ENCODE measurements at places on chromosomes 3 and 15.
A peak's percentile ranks its signal among the peaks of the same experiment; 100 is the strongest.

DNA sequence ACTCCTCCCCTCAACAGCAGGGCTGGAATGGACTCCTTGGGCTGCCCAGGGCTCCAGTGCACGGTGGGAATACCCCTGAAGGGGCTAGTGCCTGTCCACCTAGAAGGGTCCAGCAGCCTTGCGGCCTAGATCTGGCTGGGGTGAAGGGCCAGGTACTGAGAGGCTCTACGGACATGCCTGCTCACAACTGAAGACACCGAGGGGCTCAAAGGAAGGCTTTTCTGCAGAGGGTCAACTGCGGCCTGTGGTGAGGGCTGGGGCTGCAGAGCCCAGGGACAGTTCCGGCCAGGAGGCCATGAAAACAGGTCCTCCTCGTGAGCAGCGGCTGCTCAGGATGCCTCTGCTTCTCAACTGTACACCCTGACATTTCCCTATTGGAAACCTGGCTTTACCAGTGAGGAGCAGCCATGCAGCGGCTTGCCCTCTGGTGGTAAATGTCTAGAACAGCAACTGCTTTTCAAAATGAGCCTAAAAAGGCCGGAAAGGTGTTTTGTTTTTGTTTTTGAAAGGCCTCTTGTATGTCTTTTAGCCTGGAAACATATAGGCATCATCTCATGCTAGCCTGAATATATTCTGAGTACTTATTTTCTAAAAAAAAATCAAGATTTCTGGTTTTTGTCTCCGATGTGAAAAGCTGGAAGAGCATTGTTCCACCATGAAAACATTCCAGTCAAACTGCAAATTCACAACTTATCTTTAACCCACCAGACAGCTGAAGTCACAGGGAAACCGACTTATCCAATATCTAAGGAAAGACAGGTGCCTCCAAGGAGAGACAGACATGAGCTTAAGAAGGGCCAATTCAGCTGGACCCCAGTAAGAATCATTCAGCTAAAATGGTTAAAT is 163.4 kb downstream of the KLF13 start:
- DNase-seq: no peak

GRCh38 chr3:54138937-54139547 is 16.7 kb downstream of the CACNA2D3 start:
- DNase-seq: no peak

GRCh38 chr3:41688595-41689380 is 273.1 kb downstream of the ULK4 start:
- peak; percentile 42 for DNase-seq

DNA sequence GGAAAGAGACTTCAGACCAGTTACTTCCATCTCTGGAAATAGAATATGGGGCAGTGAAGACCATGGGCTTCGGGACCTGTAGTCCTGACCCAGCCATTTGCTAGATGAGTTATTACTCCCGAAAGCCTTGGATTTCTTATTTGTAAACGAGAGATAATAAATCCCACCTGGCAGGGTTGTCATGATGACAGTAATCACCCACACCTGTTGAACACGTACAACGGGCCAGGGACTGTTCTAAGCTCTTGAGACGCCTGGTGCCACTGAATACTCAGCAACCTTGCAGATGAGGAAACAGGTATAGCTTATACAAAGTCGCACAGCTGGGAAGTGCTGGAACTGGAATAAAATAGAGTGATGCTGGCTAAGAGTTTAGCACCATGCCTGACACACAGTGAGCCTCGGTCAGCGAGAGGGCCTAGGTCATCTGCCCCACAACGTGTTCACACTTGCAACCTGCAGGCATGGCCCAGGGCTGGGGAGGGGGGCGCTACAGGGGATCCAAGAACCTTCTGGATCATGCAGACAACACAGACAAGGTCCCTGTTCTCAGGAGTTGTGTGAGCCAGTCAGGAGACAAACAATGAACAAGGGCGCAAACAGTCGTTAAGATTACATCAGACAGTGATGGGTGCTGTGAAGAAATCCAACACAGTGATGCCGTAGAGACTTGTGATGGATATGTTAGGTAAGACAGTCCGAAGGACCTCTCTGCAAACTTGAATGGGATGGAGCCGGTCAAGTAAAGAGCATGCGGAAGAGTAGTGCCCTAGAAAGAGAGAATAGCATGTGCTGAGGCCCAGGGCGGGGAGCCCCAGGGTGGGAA is 89.2 kb downstream of the CORO2B start:
- DNase-seq: no peak

DNA sequence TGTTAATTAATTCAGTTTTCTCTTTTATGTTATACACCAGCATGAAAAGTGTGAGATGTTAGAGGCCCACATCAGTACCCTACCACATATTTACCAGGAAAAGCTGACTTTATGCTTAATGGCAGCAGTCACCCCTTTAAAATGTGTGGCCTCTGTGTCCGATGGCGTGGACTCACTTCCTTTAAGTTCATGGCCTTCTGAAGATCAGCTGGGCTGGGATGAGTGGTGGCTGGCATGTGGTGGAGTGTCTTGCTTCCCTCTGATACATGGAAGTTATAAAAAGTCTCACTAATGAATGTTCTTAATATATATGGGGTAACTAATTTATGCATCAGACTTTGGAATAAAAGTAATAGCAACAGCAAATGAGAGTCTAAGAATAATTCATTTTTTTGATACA is 32.1 kb downstream of the PPARG start:
- no peak for DNase-seq

GRCh38 chr3:44915702-44916438 is 41.5 kb downstream of the TGM4 start:
- no peak for DNase-seq

DNA sequence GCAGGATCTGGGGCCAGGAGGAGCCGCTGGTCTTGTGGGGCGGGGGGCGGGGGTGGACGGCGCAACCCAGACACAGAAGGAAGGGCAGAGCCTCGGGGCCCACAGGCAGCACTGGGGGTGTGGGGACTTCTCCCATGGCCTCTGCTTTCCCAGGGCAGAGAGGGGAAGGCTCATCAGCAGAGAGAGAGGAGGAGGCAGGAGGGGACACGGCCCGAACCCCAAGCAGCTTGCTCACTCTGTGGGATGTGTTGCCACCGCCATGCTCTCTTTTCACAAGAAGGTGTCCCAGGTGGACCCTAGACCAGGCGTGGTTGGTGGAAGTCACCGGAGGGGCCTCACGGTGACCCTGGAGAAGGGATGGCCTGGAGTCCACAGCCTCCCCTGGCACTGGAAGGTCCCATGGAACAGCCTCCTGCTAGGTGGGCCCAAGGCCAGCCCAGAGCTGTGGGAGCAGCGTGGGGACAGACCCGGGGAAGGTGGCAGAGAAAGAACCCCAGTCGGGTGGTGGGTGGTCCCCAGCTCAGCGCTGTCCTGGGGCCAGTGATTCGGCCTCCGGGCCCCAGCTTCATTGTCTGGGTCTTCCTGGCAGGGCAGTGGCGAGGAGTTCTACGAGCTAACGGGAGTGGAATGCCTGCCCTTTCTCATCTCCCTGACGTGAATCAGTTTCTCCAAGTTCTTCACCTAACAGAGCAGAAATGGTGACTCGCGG is 46.8 kb upstream of the PCSK6 start:
- no peak for DNase-seq

GRCh38 chr3:192857260-192857661 is 60.4 kb downstream of the MB21D2 start:
- DNase-seq: no peak

DNA sequence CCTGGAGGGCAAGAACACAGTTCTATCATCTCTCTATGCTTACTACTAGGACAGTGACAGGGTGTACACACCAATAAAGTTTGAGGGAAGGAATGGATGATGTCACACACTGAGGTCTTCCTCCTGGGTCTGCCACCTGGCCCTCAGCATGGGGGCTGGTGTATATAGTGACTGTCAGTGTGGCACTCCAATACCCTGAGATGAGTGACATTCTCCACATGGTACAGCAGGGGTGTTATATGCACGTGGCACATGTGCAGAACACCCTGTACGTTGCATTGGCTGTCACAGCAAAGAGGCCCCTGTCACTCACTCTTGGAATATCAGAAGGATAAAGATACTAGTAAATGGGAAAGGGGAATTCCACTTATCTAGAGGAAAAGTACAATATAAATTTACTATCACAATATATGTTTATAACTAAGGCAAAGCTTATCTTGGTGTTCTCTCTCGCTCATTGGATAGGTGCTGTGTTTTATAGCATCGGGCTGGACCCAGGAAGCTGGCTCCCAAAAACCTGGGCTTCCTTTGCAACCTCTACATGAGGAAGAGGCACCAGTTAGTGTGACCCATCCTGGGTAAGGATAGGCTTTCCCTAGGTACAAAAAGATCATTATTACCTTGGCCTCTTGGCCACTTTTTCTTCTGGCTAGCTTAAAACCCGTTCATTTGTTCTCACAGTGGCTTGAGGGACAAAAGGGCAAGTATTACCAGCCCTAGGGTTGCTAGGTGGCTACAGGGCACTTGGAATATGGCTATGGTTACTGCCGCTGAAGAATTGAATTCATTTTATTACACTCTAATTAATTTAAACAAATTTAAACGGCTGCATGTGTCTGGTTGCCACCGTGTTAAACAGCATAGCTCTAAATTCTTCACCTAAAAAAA is 54.8 kb upstream of the HES1 start:
- DNase-seq: no peak

- DNase-seq: no peak
Observed at GRCh38 chr15:90419206-90419605, 31.2 kb downstream of the IQGAP1 start.

All from RCC 7860 (cell line).